Activated T-helper 1 cell treated with anti-CD3 and anti-CD28 coated beads, Interleukin-2, amount 50 U/mL, for 16 hours (primary cell): ENCODE measurements at places on chromosomes 11 and 22.

DNA sequence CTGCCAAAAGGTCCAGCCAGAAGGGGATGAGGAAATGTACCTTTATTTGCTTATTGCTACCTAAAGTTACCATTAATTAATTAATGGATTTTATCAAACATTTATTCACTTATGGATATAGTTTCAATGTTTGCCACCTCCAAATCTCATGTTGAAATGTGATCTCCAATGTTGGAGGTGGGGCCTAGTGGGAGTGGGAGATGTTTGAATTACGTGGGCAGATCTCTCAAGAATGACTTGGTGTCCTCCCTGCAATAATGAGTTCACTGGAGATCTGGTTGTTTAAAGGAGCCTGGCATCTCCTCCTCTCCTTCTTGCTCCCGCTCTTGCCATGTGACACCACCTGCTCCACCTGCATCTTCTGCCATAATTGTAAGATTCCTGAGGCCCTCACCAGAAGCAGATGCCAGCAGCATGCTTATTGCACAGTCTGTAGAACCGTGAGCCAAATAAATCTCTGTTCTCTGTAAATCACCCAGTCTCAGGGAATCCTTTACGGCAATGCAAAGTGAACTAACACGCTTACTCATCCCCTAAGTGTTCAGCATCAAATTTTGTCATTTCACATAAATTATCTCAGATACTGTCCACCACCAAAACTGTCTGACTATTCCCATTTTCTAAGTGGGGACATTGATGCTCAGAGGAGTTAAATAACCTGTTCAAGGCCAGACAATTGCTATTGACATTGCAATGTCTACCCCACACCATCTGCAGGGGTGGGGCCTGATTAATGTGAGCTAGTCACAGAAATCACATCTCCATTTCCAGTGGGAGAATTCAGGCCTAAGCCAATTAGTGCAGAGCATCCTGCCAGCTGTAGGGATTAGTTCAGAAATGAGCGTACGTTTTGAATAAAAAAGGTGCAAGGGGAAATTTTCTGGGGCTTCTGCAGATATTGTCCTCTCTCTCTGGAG is 51.6 kb upstream of the SYN3 start:
- DNase-seq: no peak

DNA sequence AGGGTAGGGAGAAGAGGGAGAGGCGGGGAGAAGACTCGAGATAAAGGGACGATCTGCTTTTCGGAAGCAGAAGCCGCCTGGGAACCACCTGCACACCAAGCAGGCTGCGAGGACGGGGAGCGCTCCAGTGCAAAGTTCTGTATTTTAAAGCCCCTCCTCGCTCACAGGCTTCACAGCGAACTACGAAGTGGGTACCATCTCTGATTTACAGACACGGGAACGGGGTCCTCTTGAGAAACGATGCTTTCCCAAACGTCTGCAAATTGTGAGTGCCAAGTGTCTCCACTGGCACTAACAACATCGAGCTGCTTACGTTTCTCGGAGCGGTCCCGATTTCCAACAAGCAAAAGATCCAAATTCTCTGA is 700 bp upstream of the STX3 start:
- DNase-seq: no peak

DNA sequence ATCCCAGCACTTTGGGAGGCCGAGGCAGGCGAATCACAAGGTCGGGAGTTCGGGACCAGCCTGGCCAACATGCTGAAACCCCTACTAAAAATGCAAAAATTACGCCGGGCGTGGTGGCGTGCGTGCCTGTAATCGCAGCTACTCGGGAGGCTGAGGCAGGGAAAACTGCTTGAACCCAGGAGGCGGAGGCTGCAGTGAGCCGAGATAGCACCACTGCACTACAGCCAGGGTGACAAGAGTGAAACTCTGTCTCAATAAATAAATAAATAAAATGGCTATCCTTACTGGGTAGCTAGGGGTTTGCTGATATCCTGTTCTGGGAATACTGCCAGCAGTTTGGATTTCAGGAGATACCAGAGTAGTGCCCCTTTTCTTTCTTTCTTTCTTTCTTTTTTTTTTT is 2.4 kb upstream of the RBM14 start:
- DNase-seq: no peak

GRCh38 chr11:26780376-26781085 is 58.7 kb upstream of the SLC5A12 start:
- DNase-seq: no peak

DNA sequence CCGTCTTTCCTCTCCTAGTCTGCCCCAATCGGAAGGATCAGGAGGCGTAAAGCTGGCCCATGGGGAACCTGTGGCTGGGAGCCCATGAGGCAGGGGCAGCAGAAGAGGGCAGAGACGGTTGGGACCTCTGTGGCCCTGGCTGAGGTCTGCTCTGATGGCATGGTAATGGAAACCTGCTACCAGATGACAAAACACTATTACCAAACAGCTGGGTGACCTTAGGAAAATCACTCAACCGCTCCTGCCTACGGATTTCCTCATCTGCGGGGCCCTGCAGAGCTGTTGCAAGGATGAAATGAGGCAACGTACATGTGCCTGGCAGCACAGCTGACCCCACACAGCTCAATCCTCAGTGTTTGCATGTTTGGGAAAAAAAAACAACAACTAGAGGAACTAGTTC is 4.6 kb downstream of the AP5B1 start:
- DNase-seq: no peak

- DNase-seq: no peak
These were observed 92.9 kb upstream of the RCN1 start for GRCh38 chr11:31997955-31998354.

GRCh38 chr11:76577226-76577920 is 93.2 kb downstream of the LRRC32 start:
- DNase-seq: no peak

DNA sequence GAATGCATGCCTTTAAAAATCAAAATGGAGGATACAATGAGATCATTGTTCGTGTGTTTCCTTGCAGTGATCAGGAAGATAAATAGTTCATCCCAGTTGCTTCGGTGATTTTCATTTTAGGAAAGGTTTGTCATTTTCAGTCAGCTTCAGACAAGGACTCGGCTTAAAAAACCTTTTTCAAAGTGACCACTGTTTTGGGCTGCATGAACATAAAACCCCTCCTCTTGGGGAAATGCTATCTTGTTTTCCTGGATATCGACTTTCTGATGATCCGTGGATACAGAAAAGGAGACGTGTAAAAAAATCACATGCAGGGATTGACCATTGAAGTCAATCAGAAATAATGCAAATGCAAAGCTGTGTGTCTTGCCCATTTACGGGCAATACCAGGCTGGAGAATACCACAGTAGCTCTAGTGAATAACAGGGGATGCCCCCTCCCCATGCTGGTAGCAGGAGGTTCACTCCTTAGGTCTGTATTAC is 146.8 kb downstream of the MAML2 start:
- no peak for DNase-seq

GRCh38 chr22:43891360-43892182 is at the start of gene PNPLA5:
Gene PNPLA5, minus strand, starts transcription at chr22:43892013. Its CDS starts 133 bp downstream, at chr22:43891880.
- DNase-seq: no peak

GRCh38 chr11:36475192-36475591 is 34.9 kb downstream of the TRAF6 start:
- DNase-seq: no peak

DNA sequence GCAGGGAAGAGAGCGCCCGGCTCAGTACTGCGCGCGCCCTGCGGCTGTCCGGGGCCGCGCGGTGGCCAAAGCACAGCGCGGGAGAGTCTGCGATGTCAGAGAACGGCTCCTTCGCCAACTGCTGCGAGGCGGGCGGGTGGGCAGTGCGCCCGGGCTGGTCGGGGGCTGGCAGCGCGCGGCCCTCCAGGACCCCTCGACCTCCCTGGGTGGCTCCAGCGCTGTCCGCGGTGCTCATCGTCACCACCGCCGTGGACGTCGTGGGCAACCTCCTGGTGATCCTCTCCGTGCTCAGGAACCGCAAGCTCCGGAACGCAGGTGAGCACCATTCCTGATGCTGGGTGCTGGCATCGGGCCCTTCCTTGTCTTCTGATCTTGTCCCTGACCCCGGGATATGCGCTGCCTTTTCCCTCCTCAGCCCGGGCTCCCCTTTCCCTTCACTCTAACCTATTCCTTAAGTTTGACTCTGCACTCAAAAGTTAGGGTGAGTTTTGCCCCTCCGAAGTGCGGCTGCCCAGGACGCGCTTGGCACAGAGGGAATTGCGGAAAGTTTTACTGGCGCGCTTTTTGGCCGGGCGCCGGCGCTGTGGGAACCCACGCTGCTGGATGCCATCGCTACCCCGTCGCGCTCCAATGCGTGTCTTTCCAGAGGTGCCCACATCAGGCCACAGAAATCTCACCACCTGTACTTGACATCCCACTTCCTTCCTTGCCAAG is at the start of gene MTNR1B:
MTNR1B (plus strand) TSS at position 18 of the 714 bp plus-strand sequence; CDS start at position 93, 75 bp downstream.
- DNase-seq: no peak

- DNase-seq: no peak
These were observed 45.9 kb downstream of the TBX1 start for GRCh38 chr22:19806213-19807160.

DNA sequence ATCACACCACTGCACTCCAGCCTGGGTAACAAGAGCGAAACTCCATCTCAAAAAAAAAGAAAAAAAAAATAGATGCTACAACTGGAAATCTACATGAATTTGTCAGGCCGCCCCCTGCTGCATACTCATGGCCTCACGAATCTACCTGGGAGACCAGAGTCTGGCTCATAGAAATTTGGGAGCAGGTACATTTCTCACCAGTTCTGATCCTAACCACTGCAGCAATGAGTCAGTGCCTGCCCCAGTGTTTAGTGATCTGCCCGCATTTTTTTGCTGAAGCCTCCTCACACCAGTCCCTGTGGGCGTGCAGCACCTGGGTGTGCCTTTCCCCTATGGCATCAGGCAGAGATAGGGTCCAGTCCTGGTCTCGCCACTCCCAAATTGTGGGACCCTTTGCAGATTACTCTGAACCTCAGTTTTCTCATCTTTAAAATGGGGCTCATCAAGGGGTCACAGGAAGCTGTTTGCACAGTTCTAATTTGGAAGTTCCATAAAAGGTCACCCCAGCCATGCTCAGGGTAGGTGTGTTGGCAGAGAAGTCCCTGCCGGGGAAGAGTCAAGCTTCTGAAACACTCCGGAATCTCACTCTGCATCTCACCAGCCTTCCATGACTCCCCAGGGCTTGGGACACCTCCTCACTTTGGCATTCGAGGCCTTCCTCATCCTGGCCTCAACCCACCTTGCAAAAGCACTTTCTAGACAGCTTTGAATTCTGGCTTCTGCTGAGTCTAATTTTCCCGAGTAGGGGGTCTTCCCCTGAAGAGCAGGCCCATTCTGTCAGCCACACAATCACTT is 39.3 kb upstream of the LINC01488 start:
- DNase-seq: no peak

DNA sequence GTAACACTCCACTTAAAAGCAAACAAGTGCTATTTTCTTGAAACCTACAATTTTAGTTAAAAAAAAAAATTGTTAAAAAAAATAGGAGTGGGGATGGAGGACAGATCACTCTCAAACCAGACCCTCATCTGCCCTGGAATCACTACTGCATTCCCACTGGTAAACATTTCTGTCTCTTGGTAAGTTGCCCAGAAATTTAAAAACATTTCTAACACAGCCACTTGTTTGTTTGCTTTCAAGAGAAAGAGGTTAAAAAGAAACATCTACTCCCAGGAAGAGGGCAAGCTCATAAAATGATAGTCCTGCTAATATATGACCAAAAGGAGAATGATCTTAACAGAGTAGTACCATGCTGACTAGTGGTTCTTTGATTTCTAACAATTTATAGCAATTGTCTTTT is 83.3 kb downstream of the SGSM3 start:
- DNase-seq: no peak

DNA sequence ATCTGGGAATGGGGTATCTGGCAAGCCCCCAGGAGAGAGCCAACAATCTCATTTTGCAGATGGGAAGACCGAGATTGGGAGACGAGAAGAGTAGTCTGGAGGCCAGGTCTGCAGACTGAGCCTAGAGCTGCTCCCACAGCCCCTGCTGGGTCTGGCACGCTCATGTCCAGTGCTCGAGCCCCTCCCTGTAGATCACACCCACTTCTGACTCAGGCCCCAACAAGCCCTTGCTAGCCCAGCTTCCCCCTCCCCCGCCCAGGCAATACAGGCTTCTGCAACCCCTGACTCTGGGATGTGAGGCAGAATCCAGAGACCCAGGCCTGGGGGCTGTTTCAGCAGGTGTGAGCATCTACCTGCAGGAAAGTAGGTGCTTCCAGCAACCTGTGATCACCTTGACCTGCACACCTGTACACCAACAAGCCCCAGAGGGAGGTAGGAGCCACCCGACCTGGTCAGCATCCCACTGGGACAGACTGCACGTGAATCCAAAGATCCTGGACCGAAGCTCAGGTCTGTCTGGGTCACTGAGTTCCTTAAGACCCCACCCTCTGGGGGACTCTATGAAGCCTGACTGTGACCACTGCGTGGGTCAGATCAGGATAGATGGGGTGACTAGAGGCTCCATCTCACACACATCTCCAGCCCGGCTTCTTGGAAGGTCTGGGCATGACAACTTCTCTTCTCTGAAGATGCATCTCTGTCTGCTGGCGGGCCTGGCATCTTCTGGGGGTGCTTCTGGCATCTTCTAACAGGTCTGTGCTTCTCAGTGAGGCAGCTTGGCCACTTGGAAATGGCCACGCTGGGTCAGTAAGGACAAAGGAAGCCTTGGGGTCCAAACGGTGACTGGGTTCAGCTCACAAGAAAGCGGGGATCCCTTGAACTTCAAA is 29.3 kb downstream of the LINC01488 start:
- no peak for DNase-seq

DNA sequence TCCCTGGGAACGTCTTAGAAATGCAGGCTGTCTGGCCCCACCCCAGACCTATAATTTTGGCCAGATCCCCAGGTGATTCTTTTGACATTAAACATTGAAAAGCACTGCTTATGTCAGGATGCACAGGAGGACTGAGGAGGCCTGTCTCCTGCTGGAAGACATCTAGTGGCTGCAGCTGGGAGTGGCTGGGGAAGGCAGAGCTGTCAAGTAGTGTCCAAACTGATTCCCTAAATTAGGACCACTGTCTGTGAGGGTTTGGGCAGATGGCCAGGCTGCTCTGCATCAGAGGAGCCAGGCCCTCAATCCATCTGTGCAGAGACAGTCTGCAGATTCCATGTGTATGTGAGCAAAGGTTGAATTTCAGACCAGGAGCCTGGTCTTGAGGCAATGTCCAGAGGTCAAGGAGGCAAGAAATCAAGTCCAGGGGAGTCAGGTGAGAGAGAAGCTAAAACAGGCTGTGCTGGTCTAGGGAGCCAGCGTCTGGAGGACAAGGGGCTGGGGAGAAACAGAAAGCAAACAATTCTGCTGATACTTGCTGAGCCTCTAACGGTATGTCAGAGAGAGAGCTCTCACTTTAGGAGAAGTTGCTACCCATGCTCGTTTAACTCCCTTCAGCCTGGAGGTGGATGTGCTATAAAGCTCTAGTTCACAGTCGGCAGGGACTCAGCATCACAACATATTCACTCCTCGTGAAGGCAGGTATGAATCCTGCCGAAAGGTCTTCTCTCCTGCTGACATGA is 15.3 kb upstream of the SYTL2 start:
- no peak for DNase-seq

DNA sequence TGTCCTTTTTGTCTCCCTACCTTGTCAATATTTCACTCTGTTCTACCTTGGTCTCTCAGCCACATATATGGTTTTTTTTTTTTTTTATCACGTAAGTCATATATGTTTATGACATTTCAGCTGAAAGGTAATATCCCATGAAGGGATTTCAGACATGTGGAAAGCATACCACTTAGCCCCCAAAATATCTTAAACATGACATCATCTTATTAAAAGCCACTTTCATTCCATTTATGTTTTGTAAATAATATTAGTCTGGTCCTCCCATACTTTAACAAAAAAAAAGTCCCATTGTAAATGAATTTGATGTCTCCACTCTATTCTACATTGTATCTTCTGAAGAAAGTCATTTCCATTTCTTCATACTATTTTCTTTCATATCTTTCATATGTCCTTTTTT is 85.4 kb downstream of the CSTPP1 start:
- no peak for DNase-seq

GRCh38 chr11:33452836-33453624 is 195.8 kb downstream of the HIPK3 start:
- DNase-seq: no peak
